ENCODE measurements at places on chromosomes 6 and 20.

DNA sequence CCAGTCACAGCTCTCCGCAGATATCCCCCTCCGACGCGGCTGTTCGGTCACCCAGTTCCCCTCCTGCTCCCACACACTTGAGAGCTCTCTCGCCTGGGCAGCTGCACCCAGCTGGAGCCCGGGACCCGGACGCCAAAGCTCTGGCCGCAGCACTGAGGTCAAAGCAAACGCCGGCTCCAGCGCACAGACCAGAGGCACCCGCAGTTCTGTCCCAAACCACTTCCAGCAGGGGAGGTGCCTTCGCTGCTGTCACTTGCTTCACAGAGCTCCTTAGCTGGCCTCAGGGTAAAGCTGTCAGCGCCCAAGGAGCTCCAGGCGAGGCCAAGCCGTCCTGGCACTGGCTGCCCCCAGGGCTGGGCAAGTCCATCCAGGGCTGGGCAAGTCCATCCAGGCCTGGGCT is 27.9 kb downstream of the SLC2A4RG start:
- no peak for DNase-seq

GRCh38 chr6:34522761-34523160 is 33.4 kb downstream of the SPDEF start:
- DNase-seq: no peak

DNA sequence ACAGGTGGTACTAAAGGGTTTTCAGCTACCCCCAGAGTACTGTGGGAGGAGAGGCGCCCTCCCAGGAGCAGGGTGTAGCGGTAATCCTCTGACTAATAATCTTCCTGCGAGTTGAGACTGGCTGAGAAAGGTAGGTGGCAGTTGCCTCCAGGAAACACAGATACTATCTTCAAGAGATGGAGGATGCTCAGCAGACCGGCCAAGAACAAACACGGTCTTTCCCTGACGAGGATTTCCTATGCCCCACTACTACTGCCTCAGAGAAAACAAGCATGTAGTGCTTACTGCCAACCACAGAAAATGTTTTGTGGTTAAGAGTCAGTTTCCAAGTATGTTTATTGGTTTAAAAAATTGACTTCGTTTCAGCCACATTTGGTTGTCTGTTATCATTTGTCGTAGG is 26.8 kb downstream of the C6orf89 start:
- no peak for DNase-seq

GRCh38 chr6:111967131-111967530 is 86.8 kb upstream of the CCN6 start:
- no peak for DNase-seq

DNA sequence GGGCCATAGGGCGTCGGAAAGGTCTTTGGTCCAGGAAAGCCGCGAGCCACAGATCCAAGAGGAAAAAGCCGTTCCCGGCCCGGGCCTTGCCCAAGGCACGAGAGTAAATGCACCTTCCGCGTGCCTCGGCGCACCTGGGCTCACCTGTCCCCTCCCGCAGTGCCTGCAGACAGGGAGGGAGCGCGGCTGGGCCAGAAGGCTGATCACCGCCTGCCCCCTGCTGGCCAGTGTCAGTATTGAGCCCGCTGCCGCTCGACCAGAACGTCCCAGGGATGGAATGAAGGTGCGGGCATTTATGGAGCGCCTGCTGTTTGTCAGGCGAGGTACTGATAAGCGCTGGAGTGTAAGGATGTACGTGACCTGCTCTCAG is 679 bp upstream of the LPIN3 start:
- DNase-seq: peak; percentile 85

DNA sequence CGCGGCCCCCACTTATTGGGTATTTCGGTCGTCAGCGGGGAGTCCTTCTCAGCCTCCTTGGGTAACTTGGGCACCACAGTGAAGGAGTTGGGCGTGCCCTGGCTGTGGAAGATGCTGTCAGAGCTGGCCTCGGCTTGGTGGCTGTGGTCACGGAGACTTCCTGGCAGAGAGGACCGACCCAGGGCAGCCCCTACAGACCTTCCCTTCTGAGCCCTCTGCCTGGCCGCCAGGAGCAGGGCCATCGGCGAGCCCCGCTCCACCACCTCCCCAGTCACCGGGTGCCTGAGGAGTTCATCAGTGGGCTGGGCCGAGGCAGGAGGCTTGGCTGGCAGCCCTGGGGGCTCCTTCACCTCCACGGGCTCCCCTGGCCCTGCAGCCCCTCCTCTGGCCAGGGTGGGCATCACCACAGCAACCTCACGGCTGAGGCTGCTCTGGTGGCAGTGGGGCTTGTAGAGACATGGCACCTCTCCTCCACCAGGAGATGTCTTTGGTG is 37.2 kb downstream of the C6orf132 start:
- no peak for DNase-seq

DNA sequence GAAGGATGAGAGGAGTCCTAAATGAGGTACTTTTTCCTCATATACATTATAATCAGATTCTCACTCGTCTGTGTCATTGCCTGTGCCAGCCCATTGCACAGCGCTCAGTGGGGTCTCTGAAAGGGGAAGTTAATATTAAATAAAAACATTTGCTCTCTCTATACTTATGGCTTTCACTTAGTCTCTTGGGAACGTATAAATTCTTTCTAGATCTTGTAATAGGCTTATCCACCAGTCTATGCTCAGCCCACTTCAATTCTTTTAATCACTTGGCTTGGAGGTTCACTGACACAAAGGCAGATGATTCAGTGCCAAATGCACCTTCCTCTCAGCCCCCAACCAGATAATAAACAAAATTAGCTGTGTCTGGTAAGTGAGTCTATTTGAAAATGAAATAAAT is 164.3 kb upstream of the OGFRL1 start:
- no peak for DNase-seq

- DNase-seq: peak; percentile 64
Measured at GRCh38 chr20:62355878-62356588, 11.1 kb downstream of the LAMA5 start.

DNA sequence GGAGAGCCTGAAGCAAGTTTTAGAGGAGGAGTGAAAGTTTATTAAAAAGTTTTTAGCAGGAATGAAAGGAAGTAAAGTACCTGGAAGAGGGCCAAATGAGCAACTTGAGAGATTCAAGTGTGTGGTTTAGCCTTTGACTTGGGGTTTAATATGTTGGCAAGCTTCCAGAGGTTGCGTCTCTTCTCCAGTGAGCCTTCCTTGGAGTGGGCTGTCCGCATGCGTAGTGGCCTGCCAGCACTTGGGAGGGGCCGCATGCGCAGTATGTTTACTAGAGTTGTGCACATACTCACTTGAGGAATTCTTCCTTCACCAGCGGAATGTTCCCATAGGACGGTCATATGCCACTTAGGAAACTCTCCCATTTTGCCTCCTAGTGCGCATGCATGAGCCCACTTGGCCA is 235.2 kb downstream of the ALDH8A1 start:
- no peak for DNase-seq

All from right kidney (tissue), 9 donors.